B cell (primary cell): ENCODE measurements at places on chromosomes 6 and 20. TPM values are rescaled to one million over a fixed set of nuclear protein-coding genes. Genes with fewer than 3 reads are reported as not detected.

DNA sequence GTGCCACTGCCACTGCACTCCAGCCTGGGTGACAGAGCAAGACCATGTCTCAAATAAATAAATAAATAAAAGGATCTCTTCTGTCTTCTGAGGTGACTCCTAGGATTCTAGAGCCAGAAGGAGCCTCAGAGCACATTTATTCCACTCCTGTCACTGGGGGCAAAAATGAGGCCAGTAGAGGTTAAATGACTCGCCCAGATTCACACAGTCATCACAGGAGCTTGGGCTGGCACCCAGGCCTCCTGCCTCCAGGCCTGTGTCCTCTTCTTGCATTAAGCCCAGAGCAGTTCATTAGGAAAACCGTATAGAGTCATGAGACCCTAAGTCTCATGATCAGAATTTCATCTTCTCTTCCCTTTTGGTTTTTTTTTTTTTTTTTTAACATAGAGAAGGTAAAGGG, 243.3 kb downstream of the NRN1 start:
- DNase-seq: no peak

- DNase-seq: peak; percentile 81
These were observed 56.6 kb upstream of the RIN2 start for GRCh38 chr20:19701429-19701828.

DNA sequence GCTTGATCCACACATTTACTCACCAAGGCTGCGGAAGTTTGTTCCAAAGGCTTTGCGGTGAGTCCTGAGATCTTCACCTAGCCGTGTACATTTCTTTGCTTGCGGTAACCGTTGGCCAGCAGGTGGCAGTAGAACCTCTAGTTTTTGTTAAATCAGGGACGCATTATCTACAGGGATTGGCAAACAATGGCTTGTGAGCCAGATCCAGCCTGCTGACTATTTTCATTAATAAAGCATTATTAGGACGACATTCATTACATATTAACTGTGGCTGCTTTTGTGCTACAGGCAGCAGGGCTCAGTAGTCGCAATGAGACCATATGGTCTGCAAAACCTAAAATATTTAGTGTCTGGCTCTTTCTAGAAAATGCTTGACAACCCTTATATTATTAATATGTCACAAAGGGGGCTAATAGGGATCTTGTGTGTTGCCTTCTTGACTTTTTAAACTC, 174.1 kb downstream of the DOK5 start:
- DNase-seq: peak; percentile 61

Gene SPATA2
- 10.6 and 10.7 TPM in 2 replicates for total RNA-seq

Gene PLCB4
- total RNA-seq: not detected in 2 replicates

DNA sequence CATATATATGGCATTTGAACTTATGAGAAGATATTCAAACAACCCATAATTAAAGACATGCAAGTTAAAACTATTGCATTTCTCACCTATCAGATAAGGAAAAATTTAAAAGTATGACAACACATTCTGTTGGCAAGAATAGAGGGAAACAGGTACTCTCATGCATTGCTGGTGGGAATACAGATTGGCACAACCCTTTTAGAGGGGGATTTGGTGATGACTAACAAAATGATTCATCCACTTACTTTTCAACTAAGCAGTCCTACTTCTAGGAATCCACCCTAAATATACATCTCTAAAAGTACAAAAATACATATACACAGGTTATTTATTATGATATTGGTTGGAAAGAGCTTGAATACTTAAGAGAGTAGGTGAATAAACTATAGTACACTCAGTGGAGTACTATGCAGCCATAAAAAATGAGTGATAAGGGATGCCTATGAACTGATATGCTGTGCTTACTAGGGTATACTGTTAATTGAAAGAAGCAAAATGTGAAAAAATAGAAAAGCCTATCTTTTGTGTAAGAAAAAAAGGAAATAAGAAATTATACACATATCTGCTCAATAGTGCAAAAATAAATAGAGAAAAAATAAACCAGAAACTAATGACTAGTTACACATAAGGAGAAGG, 42.2 kb downstream of the ADAT2 start:
- DNase-seq: no peak

Gene BPIFA1
- total RNA-seq: not detected in 2 replicates

Gene FITM2
- 4.0 and 4.3 TPM in 2 replicates for total RNA-seq

- DNase-seq: peak; percentile 40
These were observed 43.1 kb downstream of the RBM38 start for GRCh38 chr20:57434390-57434700.

Gene MPIG6B
- total RNA-seq: 0.24 and 0.54 TPM in 2 replicates

DNA sequence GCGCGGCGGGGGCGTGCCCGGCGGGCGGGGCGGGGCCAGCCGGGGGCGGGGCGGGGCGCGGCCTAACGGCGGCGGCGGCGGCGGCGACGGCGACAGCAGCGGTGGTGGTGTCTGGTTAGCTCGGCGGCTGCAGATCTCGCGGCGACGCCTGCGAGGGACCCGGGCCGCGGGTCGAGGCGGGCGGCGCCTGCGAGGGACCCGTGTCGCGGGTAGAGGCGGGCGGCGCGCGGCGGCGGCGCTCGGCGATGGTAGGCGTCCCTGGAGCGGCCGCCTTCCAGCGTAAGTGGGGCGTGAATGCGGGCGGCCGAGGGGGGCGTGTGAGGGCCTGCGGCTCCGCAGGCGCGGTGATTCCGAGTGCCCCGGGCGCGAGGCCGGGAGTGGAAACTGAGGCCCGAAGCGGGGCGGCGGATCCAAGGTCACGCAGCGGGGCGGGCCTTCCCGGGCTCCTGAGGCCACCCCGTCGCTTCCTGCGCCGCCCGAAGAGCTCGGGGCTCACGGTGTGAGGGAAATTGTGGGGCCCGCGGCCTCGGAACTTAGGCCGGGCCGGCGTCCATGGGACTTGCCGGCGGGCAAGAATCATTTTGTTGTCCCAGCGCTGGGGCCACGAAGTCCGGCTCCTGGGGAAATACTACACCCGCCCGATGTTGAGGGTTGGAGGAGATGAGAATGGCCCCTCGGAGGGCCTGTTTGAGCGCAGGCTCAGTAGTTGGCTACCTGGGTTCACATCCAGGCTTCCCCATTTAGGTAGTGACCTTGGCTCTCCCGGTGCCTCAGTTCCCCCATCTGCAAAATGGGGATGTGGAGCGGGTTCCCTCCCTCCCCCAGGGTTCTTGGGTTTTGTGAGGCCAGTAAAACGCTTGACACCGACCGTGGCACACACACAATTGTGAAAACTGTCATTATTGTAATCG, at the start of gene CBFA2T2:
Gene CBFA2T2, plus strand, starts transcription at position 74 of the 911 bp plus-strand sequence. Its CDS starts 172 bp downstream, at position 246.
- no peak for DNase-seq

- no peak for DNase-seq
These were observed 118.8 kb downstream of the CDH4 start for GRCh38 chr20:61370841-61371303.

DNA sequence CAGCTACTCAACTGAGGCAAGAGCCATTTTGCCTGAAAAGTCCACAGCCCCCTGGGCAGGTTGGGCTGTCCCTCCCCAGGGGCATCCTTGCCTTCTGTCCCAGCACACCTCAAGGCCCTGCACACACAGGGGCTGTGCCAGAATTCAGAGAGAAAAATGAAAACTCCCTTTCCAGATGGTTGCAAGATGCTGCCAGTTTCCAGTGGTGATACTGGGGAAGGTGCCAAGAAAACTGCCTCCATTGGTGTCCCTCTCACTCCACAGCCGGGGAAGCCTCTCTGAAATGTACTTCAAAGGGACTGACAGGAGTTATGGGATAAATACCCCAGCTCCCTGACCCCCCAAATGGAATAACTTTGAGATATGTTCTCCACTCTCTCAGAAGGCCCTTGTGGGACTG, 154.2 kb upstream of the MAFB start:
- no peak for DNase-seq

Gene TGM2
- total RNA-seq: 58.8 and 60.8 TPM in 2 replicates

GRCh38 chr20:3606021-3606420, 57.2 kb downstream of the GFRA4 start:
- no peak for DNase-seq

GRCh38 chr6:162621246-162621645, 106.3 kb downstream of the PRKN start:
- no peak for DNase-seq

GRCh38 chr20:56187534-56188165, 60.9 kb upstream of the MC3R start:
- DNase-seq: no peak

DNA sequence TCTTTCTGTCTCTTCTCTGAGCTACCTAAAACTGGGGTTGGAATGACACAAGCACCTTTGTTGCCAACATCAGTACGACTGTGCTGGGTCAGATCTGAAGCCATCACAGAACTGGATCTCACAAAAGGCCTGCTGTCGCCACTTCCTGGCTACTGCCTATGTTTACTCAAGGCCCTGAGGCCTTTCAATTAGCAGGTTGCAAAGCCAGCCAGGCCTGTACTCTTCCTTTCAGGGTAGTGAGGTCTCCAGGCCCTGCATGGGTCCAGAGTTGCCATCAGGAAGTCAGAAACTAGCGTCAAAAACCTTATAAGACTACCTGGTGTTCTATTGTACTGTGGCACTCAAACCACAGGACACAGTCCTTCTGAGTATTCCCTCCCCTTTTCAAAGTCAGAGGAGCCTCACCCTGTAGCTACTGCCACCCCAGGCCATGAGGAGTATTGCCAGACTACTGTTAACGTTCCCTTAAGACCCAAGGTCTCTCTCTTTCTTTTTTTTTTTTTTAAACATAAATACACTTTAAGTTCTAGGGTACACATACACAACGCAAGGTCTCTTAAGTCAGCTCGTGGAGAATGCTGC, 937.4 kb upstream of the GJE1 start:
- DNase-seq: no peak

GRCh38 chr20:33407251-33407650, 5.9 kb upstream of the CDK5RAP1 start:
- DNase-seq: no peak

DNA sequence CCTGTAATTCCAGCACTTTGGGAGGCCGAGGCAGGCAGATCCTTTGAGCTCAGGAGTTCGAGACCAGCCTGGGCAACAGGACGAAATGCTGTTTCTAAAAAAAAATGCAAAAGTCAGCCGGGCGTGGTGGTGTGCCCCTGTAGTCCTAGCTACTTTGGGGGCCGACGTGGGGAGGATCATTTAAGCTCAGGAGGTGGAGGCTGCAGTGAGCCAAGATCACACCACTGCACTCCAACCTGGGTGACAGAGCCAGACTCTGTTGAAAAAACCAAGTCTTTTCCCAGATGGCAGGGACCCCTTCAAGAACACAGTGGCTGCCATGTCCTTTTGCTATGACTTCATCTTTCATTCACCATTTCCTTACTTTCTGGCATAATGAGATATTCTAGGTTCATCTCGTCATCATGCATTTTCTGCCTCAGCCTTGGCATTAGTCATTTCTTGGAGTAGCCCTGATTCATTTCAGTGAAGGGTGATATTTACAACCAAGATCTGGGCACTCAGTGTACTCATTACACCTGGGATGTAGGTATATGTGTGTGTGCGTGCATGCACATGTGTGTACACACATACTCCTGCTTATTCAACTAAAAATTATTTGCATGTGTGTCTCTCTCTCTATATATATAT, 61.4 kb upstream of the TOX2 start:
- no peak for DNase-seq

DNA sequence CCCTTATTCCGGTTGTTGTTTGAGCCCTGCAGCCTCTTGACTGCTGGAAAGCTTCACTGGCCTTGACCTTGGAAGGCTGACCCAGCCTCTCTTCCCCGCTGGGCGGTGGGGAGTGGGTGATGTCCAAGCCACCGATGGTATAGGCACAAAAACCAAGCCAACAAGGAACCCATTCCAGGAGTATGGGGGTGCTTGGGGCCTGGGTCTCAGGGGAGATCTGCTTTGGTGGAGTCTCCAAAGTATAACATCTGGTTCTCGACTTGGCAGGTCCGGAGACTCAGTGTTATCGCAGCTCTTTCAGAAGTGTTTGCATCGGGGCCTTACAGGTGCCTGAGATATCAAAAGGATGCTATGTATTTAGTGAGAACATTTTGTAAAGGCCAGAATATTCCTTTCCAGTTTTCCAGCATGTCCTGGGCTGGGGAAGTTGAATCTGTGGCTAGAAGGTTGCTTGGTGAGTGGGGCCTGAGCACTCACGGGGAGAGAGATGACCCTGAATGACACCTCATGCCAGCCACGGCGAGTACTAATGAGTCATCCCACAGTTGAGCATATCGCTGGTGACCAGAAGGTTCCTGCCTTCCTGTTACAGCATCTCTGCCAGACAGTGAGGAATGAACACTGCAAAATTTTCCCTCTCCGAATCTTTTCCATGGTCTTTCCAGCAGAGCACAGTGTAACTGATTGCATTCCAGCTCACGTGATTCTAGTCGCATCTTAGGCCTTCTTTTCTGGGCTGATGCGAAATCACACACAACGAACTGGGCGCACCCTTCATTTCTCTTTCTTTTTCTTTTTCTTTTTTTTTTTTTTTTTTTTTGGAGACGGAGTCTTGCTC, 133.9 kb downstream of the ZDHHC14 start:
- no peak for DNase-seq

Gene OR2H1
- total RNA-seq: not detected in 2 replicates

- DNase-seq: no peak
These were observed 220.4 kb downstream of the PLCB1 start for GRCh38 chr20:8352486-8352885.

DNA sequence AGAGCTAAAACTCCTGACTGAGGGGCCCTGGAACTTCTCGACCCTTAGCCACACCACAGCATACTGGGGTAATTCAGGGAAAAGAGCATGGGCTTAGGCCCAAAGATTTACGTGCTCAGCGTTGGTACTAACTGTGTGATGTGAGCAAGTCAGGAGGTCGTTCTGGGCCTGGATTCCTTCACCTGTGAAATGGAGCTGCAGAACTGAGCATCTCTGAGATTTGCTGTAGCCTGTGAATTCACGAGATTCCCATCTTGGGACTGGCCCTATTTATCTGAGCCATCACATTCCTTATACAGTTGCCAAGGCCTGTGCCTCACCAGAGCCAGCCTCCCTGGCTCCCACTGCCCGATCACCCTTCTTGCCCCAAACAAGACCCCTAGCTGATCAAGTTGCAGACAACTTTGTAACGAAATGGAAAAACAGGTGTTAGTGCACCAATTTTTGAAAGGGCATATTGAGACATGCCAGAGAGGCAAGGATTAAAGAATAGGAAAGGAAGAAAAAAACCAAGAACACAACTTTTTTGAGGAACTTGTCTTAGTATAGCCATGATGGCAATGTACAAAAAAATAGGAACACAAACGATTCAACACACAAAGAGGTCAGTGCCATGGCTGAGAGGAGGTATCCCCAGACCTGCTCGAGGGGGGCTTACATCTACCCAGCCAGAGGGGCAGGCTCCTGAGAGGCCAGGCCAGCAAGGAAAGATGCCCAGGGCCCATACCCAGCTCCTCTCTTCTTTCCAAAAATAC, 323.0 kb upstream of the JARID2 start:
- DNase-seq: no peak

GRCh38 chr6:41159415-41160082, 3.4 kb downstream of the TREM2 start:
- no peak for DNase-seq

Gene JAG1
- 0.22 TPM in 1 of 2 replicates, not detected in the other for total RNA-seq
